Stomach (tissue), 19 donors: ENCODE measurements at places on chromosomes 2 and 18.

DNA sequence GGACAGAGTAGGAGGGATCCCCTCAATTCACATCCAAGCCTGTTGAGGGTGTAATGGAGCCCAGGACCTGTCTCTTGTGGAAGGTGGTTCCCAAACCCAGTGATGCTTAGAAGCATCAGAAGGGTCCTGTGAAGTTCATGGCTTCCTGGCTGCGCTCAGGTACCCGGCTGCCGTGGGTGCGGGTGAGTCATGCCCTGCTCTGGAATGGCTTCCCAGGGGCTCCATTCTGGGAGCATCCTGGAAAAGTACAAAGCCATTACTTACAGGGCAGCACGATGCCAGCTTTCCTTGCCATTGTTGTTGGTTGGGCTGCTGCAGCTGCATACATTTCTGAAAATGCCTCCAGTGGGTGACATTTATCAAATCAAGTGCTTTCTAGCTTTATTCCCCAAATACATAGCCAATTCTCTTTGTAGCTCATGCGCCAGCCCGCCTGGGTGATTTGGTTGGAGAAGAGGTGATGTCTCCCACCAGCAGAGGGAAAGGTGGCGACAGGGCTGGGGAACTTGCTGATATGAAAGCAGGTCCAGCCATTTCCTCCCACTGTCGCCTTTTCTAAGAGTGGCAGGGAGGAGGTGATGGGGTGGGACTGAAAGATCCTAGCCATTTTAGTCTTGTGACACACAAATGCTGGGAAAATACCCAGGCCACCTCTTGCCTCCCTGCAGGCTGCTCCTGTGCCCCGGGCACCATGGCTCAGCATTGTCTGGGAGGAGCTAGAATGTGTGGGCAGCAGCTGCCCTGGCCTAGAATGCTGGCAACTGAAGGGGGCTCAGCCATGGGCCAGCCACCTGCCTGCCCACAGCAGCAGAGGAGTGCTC lies 65.9 kb upstream of the HPCAL1 start:
- no peak for DNase-seq

DNA sequence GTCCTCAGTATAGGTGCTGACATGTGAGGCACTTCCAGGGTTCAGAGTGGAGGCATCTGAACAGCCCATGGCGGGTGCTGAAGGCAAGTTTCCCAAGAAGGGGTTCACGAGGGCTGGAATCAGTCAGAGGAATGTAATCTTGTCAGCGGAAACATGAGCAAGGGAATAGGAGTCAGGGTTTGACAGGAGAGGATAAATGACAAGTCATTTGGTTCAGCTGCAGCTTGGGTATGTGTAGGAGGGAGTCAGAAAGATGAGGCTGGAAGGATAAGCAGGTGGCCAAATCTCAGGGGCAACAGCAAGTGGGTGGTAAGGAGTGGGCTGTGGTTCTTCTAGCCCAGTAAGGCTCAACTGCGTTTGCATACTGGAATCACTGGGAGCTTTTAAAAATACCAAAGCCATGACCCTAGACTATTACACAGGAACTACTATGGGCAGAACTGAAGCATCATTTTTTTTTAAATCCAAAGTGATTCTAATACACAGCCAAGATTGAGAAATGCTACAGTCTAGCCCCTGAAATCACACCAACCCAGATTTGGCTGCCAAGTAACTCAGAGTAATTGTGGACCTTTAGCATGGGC lies 41.8 kb upstream of the NAB1 start:
- no peak for DNase-seq

GRCh38 chr18:79353267-79353666 lies 42.5 kb upstream of the NFATC1 start:
- DNase-seq = peak; percentile 39

DNA sequence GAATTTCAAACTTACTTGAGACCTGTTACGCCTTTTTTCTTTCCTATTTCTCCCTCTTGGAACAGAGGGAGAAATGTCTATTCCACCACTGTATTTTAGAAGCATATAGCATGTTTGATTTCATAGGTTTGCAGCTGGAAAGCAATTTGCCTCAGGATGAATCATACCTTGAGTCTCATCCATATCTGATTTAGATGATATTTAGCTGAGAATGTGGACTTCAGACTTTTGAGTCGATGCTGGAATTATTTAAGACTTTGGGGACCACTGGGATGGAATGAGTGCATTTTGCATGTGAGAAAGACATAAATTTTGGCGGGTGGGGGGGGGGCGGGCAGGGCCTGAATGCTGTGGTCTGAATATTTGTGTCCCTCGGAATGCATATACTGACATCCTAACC lies 282.7 kb upstream of the STON1 start:
- DNase-seq = no peak

DNA sequence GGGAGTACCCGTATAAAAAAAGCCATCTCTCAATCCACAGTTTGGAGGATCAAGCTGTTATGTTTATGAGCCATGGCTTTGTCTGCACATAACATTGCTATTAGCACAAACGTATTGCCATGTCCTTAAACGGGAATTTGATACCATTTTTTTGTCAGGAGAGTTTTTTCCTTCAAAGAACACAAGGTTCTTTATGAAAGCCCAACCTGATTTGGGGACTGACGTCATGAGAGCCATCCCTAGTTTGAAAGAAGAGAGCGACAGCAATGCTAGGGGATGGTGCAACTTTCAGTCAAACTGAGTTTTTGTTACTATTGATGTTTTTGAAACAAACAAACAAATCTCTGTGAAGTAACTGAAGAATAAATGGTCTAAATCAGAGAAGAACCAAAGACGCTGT lies 376.6 kb downstream of the EIPR1 start:
- DNase-seq = no peak

- peak; percentile 10 for DNase-seq
Observed at GRCh38 chr2:128635361-128635900, 316.8 kb upstream of the HS6ST1 start.

DNA sequence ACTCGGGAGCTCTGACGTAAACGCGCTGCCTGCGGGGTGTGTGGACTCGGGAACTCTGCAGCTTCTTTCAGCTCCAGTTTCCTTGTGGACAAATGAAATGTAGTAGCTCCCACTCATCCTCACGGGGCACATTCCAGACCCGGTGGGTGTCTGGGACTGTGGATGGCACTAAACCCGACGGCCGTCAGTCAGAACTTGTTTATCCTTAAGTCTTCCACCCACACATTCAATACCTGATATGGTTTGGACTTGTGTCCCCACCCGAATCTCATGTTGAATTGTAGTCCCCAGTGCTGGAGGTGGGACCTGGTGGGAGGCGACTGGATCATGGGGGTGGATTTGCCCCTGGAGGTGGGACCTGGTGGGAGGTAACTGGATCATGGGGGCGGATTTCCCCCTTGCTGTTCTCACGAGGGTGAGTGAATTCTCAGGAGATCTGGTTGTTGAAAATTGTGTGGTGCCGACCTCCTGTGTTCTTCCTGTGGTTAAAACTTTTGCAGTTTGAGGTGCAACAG lies 81.2 kb upstream of the SNTG2 start:
- no peak for DNase-seq

- DNase-seq = no peak
Observed at GRCh38 chr2:161796192-161796591, 172.0 kb downstream of the SLC4A10 start.

DNA sequence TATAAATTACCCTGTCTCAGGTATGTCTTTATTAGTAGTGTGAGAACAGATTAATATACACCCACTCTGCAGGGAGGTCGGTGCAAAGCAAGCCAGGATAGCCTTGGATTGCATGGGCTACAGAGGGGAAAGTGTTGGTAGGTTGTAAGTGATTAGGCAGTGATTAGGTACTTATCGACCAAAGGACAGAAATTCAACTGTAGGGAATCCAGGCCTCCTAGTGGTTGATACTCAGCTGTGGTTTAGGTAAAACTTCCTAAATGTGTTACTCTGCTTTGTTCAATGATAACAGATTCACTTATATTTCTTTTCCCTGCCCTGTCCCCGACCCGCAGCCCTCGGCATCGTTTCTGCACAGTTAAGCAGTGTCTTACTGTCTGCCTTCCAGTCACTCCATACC lies 444.0 kb downstream of the FIGN start:
- no peak for DNase-seq

GRCh38 chr2:64419596-64420165 lies 34.3 kb upstream of the LGALSL start:
- DNase-seq = no peak

- DNase-seq = no peak
Observed at GRCh38 chr2:3557639-3558204, 411 bp downstream of the RNASEH1 start.

GRCh38 chr18:46574743-46575115 lies 82.3 kb downstream of the LOXHD1 start:
- DNase-seq = no peak

- no peak for DNase-seq
Observed at GRCh38 chr18:48079885-48080284, 149.4 kb upstream of the SMAD2 start.
